ENCODE measurements at places on chromosomes 1 and 21.

DNA sequence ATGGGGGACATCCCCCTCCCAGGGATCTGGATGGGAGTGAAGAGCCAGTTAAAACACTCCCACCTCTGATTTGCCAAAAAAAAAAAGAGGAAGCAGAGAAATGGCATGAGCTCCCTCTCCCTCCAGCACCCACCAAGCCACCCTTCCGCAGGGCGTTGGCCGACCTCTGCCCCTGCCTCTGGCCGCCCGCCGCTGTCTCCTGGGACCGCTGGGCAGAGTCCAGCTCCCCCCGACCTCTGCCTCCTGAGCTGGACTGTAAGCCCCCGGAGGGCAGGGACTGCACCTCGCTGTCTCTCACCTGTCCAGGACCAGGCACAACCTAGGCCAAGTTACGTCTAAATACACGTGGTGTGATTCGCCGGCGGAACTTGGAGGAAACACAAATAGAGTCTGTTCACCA lies 174.3 kb downstream of the PRDM16 start:
- DNase-seq = no peak

DNA sequence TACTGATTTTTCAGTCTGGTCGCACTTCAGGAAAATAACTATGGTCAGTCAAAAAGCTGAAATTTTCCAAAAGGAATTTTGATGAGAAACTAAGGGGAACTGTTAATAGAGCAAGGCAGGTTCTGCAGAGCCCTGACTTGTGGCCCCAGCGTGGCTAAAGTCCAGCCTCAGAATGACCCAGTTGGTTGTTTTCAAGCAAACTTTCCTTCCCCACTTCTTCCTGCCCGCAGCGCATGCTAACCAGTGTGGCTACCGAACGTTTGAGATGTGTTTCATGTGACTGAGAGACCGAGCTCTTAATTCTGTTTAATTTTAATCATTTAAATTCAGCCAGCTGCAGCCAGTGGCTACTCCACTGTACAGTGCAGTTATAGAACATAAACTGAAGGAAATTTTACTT lies 6.2 kb upstream of the IL10RB start:
- DNase-seq = no peak

- DNase-seq = no peak
Measured at GRCh38 chr1:41641475-41641814, 157.0 kb upstream of the EDN2 start.

- no peak for DNase-seq
Measured at GRCh38 chr1:11981378-11982009, 1.2 kb downstream of the MFN2 start.

GRCh38 chr1:117499071-117499470 lies 106.8 kb upstream of the TENT5C start:
- DNase-seq = no peak
